MG63 (cell line): ENCODE measurements at places on chromosomes 4 and X. TPM values are rescaled to one million over a fixed set of nuclear protein-coding genes. Genes with fewer than 3 reads are reported as not detected.

Gene C4orf51
- not detected in 2 replicates for total RNA-seq

Gene CBR4
- 7.1 and 13.1 TPM in 2 replicates for total RNA-seq

Gene PARM1
- total RNA-seq = not detected in 2 replicates

Gene FAM156B
- total RNA-seq = 4.6 and 24.9 TPM in 2 replicates

Gene SRPK3
- total RNA-seq = not detected in 2 replicates
